ENCODE measurements at places on chromosomes 16 and 17.

DNA sequence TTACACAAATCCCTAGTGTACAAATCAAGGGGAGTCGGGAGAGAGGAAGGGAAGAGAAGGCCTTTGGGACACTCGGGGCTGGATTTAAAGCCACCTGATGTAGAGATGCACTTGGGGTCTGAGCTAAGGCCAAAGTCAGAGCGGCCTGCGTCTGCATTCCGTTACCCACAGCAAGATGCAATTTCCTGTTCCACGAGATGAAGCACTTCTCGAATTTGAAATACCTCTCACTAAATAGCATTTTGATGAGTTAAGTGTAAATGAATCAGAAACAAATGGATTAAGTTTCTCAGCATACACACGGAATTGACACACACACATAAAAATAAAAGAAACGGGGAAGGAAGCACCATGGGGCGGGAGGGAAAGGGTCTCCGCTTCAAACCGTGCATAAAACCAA lies 386.0 kb downstream of the SOX9 start:
- no peak for DNase-seq

DNA sequence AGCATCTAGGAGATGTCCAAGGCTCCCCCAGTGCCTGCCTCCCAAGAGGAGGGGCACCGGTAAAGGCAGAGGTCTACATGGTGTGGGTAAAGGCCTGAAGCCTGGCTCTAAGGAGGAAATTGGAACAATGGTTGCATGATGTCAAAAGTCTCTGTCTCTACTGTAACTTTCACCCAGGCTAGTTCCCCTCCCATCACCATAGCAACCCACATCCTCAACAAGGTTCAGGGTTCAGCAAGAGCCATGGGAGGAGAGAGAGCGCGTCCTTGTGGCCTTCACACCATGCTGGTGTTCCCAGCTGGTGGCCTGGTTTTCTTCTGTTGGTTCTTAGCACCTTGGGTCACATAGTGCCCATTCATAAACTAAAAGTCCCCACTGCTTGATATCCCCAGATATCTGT lies 196.7 kb upstream of the CDH5 start:
- no peak for DNase-seq

DNA sequence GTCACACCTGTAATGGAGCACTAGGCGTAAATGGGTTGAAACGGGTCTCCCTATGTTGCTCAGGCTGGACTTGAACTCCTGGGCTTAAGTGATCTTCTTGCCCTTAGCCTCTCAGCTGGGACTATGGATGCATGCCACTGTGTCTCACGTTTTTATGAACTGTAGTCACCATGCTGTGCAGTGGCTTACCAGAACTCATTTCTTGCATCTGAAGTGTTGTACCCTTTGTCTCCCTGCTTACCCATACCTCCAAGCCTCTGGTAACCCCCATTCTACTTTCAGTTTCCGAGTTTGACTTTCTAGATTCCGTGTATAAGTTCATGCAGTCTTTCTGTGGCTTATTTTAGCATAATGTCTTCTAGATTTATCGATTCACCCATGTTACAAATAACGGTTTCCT lies 7.7 kb downstream of the PYCARD start:
- DNase-seq: no peak

GRCh38 chr16:58028541-58029070 lies 3.1 kb downstream of the MMP15 start:
- no peak for DNase-seq

DNA sequence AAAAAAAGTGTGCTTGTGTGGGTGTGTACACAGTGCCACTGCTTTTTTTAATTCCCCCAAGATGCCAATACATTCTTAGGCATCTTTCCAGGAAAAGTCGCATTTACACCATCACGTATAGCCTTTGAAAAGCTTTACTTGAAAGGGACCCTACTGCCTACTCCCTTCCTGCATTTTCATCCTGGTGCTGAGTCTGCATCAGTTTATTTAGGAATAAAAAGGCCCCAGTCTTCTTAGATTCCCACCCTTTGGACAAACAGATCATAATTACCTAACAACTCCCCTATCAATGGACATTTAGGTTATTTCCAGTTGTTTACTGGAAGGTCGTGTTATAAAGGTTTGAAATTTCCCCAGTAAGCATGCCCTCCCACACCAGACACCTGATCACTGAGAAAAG lies 54.9 kb downstream of the CLEC16A start:
- DNase-seq: no peak

DNA sequence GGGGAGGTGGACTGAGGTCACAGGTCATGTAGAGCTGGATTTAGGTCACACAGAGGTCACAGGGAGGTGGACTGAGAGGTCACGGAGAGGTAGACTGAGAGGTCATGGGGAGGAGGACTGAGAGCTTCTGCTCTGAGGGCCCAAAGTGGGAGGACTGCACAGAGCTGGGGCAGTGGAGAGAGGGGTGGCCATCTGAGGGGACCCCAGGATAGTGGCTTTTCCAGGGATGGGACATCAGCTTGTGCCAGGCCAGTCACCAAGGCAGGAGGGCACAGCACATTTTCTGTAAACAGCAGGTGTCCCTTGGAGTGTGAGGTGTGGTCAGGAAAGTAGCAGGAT lies 26.1 kb upstream of the JPT2 start:
- DNase-seq: no peak

DNA sequence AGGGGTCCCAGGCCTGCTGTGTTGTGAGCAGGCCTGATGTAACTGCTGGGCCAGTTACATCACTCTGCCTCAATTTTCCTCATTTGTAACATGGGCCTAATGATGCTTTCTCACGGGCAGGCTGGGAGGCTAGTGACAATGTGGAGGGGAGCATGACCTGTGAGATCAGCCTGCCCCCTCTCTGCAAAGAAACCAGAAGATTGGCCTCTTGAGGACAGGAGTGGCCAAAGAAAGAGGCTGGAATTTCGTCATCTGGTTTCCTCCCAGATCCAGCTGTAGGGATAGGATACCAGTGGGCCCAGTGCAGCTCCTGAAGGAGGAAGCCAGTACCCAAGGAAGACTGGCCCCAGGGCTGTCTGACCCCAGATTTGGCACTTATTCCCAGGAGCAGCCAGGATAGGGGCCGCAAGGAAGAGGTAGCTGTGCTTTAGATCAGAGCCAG lies 615 bp upstream of the SREBF1 start:
- DNase-seq: no peak

DNA sequence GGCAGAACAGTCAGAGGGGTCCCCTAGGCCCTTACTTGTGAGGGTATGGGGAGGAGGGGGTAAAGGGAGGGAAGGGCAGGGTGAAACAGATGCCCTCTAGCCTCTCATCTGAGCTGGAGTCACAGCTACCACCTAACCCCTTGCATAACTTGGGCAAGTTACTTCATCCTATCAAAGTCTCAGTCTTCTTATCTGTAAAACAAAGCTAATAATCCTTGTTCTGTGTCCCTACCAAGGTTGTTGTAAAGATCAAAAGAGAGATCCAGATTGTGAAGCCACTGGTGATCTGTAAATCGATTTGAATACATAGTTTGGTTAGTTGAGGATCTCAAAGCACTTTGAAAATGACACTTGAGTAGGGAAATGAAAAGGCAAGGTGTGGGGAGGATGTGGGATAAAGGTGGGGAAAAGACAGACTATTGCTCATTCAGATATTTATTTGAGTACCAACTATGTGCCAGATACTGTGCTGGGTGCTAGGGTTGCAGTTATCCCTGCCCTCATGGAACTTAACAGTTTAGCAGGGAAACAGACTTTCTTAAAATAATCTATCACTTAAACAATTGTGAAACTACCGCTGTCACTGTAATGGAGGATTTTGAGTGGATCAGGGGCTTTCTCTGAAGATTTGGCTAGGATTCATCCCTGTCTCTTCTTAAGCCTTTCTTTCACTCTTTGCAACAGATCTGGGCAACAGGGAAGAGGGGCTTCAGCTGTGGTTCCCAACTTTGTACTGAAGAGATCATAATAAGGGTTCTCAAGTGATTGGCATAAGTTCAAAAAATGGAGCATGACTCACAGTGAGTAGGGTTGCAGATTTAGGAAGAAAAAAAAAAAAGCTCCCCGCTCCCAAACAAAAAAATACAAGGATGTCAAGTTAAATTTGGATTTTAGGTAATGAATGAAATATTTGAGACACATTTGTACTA lies 3.0 kb downstream of the HEATR9 start:
- DNase-seq: no peak

DNA sequence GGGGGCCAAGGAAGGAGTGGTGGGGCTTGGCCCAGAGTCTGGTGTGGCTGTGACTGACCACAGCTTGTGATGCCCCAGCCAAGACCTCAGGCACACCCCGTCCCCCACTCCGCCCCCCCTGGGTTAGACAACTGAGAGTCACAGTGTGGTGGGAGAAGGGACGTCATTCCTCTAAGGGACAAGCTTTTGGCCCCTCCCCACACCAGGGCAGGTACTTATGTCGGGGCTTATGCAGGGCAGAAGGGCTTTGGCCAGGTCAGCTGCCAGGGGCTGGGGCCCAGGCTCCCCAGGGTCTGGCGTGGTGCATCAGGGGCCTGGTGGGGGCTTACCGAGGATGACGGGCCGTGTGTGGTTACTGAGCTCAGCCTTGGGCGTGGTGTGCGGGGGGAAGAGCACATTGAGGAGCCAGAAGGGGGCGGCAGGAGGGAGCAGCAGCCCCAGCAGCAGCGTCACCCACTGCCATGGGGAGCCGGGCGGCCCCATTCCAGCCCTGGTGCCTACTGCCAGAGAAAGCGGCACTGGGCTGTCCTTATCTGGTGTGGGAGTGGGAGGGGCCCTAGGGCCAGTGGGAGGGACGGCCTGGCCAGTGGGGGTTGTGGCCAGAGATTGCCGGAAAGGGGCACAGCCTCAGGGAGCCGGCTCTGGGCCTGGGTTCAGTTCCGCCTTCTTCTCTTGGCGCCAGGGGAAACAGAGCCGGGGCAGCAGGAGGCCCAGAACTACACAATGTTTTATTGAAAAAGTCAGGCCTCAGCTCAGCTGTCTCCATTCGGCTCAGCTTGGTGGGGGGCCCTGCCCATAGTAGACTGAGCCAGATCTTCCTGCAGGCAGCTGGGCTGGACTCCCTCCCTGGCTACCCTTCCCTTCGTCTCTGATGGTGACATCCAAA lies at the start of gene LCAT:
LCAT (minus strand) TSS at position 502 of the 886 bp plus-strand sequence; CDS start at position 483, 19 bp downstream.
- DNase-seq: no peak

- DNase-seq: peak; percentile 91
These were observed 18.5 kb downstream of the RAP1GAP2 start for GRCh38 chr17:2814481-2815341.

- no peak for DNase-seq
These were observed 33.5 kb downstream of the HS3ST3B1 start for GRCh38 chr17:14334276-14334840.

DNA sequence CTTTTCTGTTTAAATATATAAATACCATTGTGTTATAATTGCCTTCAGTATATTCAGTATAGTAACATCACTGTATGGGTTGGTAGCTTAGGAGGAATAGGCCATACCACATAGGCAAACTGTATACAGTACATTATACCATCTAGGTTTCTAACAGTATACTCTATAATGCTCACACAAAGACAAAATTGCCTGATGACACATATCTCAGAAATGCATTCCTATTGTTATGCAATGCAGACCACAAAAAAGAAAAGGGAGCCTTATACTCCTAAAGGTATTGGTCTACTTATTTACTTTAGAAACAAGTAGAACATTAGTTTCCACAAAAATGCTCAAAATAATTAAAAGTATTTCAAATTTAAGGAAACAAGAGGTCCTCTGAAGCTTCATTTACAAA lies 47.9 kb downstream of the SETD6 start:
- no peak for DNase-seq

DNA sequence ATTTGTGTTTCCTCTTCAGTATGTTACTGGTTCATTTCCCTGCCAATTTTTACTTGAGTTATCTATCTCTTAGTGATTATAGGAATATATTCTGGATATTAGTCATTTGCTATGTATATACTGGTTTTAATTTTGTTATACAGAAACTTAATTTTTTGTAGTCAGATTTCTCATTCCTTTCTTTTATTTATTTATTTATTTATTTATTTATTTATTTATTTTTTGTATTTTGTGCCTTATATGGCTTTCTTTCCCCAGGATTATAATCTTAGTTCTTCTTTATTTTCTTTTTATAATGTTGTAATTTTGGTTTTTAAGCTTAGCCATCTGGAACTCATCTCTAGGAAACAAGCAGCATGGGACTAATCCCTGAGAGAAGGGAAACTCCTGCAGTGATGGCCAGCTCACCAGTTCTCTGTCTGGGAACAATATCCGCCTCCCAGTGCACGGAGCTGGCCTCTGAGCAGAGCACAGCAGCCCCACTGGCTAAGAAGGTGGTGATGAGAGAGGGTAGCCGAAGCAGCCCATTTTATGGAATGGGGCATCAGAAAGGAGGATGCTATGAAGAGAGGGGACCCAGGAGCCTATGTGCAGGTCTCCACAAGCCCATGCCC lies 54.5 kb upstream of the ADORA2B start:
- no peak for DNase-seq

DNA sequence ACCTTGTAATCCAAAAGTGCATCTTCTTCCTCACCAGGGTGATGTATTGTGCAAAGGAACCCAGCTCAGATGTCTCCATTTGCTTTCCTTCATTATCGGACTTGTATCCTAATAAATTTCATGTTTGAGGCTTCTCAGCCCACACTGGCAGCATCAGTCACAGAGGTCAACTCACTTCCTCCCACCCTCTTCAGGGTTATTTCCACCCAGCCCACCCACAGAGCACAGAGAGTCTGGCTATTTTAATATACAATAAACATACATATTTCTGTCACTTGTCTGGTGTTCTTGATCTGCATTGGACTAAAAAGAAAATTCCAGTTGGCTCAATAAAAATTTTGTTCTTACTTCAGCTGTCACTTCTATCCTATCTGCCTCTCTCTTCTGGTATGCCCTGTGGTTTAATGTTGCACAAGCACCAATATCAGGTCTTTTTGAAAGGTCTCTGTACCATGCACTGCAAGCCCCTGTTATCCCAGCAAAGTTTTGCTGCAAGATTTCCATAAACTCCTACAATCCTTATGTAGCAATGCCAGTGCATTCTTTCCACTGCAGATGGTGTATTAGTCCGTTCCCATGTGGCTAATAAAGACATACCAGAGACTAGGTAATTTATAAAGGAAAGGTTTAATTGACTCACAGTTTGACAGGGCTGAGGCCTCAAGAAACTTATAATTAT lies 201.8 kb downstream of the CDH11 start:
- no peak for DNase-seq

- no peak for DNase-seq
These were observed 11.4 kb upstream of the MRPS23 start for GRCh38 chr17:57861000-57861789.

- DNase-seq: no peak
These were observed 386.0 kb downstream of the SLC39A11 start for GRCh38 chr17:72706396-72706981.

DNA sequence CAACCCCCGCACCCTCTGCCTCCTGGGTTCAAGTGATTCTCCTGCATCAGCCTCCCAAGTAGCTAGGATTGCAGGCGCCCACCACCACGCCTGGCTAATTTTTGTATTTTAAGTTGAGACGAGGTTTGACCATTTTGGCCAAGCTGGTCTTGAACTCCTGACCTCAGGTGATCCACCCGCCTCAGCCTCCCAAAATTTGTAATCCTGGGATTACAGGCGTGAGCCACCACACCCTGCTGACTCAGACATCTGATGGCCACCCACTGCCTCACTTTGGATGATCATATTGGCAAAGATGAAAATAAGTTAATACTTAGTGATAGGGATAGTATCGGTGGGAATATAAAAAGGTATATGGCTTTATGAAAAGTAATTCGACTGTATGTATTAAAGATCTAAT lies 55.9 kb downstream of the GRB2 start:
- DNase-seq: no peak

Data from activated gamma-delta T cell treated with anti-CD3 and anti-CD28 coated beads, Interleukin-2, amount 50 U/mL, for 16 hours (primary cell).